ENCODE measurements at places on chromosomes 13 and 19.
A peak's percentile ranks its signal among the peaks of the same experiment; 100 is the strongest.

GRCh38 chr19:39847525-39847924 is 1.3 kb upstream of the FBL start:
- no peak for DNase-seq

DNA sequence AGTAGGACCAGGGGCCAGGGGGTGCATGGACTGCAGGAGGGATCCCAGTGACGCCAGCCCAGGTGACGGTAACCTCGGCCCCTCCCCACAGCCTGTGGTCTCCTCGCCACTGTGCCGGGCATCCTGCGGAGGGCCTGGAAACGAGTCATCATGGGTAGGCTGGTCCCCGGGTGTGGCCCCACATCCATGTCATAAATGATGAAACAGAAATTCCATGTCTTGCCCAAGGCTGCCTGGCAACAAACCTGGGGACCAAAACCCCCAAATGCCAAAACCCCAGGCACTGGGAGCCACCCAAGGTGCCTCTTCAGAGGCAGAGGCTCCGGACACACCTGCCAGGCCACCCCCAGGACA is 20.9 kb downstream of the MAP2K2 start:
- DNase-seq: no peak

DNA sequence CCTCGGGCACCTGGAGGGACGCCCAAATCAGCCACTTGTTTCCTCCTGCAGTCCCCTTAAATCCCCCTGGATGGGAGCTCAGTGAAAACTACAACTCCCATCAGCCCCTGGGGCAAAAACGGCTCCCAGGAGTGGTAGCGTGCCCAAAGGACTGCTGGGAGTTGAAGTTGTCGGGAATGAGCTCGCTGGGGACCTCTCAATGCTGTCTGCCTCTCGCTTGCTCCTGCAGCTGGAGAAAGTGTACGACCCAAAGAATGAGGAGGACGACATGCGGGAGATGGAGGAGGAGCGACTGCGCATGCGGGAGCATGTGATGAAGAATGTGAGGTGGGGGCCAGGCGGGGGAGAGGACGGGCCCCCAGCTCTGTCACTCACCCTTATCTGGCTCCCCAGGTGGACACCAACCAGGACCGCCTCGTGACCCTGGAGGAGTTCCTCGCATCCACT is 14.7 kb upstream of the DHDH start:
- no peak for DNase-seq

GRCh38 chr13:75938811-75939560 is 302.9 kb downstream of the LMO7 start:
- no peak for DNase-seq

DNA sequence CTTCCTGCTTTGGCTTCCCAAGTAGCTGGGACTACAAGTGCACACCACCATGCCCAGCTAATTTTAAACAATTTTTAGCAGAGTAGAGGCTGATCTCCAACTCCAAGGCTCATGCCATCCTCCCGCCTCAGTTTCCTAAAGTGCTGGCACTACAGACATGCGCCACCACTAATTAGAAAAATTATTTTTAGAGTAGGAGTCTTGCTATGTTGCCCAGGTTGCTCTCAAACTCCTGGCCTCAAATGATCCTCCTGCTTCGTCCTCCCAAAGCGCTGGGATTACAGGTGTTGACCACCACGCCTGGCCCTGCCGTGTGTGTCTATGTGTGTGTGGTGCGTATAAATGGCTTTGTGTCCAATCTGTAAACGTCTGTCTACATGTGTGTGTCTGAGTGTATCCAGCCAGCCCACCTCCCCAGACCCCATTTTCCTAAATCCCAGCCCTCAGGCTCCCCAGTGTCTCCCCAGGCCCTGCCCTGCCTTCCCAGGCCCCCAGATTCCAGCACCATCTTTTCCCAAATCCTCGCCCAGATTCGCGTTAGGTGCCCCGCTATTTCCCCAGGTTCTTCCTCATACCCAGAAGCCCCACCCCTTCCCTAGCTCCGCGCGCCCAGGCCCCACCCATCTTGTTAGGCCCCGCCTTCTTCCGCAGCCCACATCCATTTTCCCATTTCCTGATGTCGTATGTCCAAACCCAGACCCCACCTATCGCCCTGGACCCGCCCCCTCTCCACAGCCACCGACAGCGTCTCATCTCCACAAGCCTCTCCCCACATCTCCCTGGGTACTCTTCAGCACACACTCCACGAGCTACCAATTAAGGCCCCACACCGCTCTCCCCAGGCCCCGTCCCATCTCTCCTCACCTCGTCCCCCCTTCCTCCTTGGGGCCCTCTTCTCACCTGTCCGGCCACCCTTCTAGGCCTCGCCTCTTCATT is 24.9 kb downstream of the SLC8A2 start:
- peak; percentile 54 for DNase-seq

GRCh38 chr13:110182003-110182402 is 125.0 kb downstream of the COL4A1 start:
- no peak for DNase-seq

GRCh38 chr19:13997631-13997962 is 8.5 kb downstream of the RFX1 start:
- DNase-seq: no peak

DNA sequence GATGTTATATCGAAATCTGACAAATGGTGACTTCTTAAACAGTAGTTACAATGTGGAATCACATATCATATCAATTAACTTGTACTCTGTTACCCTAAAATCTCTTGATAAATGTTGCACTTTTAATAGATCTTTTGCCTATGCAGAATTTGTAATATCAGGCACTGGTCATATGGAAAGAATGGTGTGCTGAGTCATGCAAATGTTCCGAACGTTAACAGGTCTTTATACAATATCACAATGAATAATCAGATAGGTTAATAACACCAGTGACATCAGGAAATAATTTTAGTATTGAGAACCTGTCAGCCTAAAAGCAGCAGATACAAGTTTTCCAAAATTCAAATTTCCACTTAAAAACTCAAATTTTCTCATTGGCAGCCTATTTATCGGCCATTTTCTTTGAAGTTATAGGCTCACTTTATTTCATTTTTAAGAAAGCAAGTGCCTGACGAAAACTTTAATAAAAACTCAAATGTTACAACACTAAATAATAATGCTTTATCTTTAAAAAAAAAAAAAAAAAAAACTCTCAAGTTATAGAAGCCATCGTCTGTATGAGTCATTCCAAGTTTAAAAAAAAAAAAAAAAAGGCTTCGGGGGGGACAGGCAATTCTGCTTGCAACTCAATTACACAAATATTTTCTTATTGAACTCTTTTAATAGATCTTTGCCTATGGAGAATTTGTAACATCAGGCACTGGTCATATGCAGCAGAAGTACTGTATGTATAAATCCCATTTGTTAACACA is 180.9 kb downstream of the DIAPH3 start:
- no peak for DNase-seq

DNA sequence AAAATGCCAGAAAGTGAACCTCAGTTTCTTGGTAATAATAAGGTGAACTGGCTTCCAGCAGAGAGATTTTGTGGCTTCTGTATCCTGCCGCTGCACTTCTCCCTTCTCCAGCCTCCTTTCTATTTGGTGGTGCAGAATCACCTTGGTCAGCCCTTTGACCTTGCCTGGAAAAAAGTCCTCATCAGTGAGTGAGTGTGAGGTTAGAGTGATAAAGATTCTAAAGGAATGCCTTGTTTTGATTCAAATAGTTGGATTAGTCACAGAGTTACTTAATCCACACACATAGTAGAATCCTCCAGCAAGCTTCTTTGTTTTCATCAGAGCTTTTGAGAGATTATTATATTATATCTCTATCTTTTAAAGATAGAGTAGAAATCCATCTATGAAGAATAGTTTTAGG is 140.9 kb downstream of the KCNRG start:
- DNase-seq: no peak

DNA sequence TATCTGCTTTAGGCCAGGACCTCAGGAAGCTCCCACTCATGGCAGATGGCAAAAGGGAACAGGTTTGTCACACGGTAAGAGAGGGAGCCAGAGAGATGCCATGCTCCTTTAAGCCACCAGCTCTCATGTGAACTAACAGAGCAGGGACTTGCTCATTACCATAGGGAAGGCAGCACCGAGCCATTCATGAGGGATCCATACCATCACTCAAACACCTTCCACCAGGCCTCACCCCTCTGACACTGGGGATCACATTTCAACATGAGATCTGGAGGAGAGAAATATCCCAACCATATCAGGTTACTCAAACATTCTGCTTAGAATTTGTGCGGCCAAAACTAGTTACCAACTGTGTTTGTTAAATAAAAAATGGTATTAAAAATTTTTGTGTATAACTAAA is 427.0 kb downstream of the UQCRFS1 start:
- DNase-seq: no peak

- no peak for DNase-seq
Observed at GRCh38 chr13:34421858-34422475, 520.1 kb upstream of the NBEA start.

DNA sequence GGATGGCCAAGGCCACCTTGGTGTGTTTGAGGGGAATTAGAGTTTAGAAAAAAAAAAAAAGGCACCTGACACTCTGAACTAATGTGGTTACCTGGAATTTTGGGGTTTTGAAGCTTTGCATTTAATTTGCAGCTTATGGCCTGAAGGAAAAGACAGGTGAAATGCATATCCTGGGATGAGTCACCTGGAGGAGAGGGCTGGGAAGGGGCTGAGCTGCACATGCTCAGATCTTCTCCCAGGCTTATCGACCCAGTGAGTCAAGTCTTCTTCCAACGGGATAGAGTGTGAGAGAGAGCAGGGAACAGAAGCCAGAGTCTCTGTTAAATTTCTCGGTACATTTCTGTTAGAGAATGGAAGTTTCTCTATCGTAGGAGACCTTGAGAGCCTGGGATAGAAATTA is 29.7 kb upstream of the ALOX5AP start:
- no peak for DNase-seq

DNA sequence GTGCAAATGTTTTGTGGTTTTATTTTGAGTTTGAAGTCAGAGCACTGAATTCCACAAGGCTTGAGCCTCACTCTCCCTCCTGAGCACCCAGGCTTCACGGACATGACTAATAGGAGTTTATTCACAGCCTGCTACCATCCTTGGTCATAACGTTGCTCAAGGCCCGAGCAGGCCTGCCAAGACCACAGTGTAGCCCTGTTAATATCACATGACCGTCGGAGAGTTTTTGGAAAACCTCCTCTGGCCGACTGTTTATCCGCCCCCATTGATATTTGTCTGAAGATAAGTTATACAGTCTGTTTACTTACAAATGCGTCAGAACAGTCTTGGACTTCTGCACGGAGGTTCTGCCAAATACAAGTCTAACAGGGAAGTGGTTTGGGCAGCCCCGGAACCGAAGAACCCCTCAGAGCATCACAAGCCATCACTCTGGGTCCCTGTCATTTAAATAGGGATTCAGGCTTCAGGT is 89.9 kb downstream of the COL4A2 start:
- no peak for DNase-seq

DNA sequence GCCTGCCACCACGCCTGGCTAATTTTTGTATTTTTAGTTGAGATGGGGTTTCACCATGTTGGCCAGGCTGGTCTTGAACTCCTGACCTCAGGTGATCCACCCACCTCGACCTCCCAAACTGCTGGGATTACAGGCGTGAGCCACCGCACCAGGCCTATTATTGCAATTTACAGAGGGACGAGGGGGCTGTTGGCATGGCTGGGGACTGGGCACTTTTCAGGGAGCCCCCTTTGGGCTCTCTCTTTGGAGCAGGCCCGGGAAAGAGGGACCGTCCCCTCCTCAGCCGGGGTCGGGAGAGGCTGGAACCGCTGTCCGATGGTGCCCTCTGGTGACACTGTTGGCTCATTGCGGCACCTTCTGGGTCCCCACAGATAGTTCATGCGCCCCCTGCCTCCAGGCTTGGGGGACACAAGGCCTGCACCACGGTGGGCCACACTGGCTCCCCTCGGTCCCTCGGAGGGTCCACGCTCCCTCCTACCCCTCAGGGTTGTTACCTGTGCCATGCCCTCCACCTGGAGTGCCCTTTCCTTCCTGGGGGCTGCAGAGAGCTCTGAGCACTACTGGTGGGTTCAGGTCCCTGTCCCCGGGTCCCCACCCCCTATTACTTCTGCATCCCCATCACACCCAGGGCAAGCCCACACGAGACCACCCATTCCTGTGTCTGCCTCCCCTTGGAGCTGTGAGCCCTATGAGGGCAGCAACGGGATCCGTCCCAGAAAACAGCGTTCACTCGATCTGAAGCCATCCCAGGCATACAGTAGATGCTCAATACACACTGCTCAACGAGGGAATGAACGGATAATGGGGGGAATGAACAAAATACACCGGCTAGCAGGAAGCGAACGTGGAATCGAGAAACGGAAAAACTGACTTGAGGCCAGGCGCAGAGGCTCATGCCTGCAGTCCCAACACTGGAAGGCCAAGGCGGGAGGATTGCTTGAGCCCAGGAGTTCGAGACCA is 12.5 kb downstream of the FEM1A start:
- peak; percentile 42 for DNase-seq

- no peak for DNase-seq
Observed at GRCh38 chr19:54142166-54142780, 4.7 kb downstream of the CNOT3 start.

DNA sequence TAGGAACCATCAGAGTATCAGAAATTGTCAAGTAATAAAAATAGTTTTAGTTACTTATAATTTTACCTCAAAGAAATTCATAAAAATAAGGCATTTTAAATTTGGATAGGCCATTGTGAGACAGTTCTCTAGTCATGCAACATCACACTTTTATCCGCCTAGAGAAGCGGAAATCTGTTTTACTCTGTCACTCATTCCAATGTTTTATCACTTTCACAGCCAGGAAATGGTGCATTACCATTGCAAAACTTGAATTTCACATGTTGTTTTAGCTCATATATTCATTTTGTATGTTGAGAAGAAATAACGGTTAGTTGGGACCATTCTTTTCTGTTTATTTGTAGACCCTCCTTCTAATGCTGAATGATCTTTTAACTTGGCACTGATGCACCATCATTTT is 427.2 kb downstream of the GPC6 start:
- DNase-seq: no peak

GRCh38 chr19:38095411-38096308 is 128.4 kb downstream of the DPF1 start:
- DNase-seq: peak; percentile 53

DNA sequence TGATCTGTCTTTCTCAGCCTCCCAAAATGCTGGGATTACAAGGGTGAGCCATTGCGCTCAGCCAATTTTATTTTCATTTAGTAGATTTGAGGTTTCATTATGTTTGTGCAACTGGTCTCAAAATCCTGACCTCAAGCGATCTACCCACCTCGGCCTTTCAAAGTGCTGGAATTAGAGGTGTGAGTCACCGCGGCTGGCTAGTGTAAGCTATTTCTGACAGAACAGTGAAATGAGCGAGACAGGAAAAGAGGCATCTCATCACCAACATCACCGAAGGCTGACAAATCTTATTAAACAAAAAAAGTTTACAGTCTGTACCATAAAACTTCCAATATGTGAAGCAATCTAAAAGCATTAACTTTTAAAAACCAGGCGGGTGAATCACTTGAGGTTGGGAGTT is 12.2 kb upstream of the ZNF888 start:
- no peak for DNase-seq

DNA sequence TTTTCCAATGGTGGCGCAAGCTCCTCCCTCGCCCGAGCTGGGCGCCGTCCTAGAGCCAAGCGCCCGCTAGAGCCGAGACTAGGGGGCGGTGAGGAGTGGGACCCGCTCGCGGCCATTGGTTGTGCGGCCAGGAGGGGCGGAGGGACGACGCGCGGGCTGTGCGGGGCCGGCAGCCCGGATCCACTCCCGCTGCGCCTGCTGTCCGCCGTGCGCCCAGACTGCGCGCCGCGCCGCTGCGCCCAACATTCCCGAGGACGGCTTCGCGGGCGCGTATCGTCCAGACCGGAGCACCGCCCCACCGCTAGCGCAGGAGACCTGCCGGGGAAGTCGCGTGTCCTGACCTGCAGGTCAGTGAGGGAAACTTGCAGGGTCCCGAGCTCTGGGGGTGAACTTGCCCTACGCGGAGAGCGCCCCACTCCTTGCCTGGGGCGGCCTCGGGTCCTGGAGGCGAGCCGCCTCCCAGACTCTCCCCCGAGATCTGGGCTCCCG is at the start of gene SERTM1:
Gene SERTM1 (plus strand): TSS at position 183 of the 489 bp plus-strand sequence. CDS start 21,059 bp downstream, outside the sequence.
- DNase-seq: no peak
